ENCODE measurements at places on chromosomes 16 and 17.

DNA sequence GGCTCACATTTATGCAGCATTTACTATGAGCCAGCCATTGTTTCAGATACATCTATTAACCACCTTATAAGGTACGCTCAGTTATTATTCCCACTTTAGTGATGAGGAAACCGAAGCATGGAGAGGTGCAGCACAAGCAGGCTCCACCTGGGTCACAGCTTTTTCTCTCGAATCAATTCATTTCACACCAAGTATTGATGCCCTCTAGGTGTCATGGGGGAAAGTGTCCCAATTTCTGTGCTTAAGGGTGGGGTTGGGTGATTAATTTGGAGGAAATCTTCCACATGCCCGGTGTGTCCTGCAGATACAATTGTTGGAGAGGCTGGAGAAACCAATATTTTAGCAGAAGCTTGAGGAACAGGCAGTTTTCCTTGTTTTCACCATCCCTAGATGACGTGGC, 62.7 kb upstream of the DNAJA2 start:
- DNase-seq, result no peak

- no peak for DNase-seq
Measured at GRCh38 chr17:50191359-50192143, 9.9 kb downstream of the COL1A1 start.

DNA sequence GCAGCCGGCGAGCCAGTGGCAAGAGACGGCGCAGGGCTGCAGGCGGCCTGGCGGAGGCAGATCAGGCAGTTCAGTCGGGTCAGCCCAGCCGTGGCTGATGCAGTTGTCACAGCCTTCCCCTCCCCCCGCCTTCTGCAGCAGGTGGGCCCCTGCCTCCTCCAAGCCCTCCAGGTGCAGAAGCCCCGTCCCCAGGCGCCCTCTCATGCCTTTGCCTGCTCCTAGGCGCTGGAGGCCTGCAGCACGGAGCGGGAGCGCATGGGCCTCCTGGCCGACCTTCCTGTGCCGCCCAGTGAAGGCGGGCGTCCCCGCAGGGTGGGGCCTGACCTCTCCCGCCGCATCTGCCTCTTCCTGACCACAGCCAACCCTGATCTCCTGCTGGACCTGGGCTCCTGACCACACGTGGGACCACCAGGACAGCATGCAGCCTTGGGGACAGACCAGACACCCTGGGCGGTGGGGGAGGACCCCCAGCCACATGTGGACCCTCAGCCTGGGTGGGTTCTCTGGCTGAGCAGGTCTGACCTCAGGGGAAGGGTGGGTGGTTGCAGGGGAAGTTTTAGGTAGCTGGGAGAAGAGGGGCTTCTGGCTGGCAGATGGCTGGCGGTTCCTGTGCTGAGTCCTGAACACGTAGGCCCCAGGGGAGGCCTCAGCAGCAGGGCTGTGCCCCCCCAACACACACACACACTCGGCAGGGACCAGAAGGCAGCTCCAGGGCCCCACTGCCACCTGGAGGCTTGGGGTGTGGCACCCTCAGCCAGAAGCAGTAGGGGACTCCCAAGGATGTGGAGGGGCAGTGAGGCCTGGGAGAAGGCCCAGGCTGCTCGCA, 3.1 kb upstream of the MRPS34 start:
- DNase-seq, result peak; percentile 95

- no peak for DNase-seq
Measured at GRCh38 chr16:64088838-64089237, 1033.0 kb downstream of the CDH11 start.

GRCh38 chr17:83006515-83007455, 72.6 kb upstream of the METRNL start:
- DNase-seq, result no peak
